ENCODE measurements at places on chromosomes 2 and 18.
A peak's percentile ranks its signal among the peaks of the same experiment; 100 is the strongest.

- DNase-seq, result no peak
Observed at GRCh38 chr2:20484034-20484617, 37.3 kb downstream of the RHOB start.

DNA sequence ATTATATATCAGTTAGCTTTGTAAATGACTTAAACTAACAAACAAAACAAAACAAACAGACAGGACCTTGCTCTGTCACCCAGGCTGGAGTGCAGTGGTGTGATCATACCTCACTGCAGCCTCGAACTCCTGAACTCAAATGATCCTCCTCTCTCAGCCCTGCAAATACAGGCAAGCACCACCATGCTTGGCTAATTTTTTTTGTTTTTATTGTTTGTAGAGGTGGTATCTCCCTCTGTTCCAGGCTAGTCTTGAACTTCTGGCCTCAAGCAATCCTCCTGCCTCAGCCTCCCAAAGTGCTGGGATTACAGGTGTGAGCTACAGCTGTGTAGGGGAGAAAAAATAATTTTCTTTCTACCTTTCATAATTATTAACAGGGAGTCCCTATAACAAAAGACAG, 33.8 kb upstream of the PPM1B start:
- no peak for DNase-seq

- DNase-seq, result no peak
Observed at GRCh38 chr18:7750095-7750663, 183.1 kb downstream of the PTPRM start.

DNA sequence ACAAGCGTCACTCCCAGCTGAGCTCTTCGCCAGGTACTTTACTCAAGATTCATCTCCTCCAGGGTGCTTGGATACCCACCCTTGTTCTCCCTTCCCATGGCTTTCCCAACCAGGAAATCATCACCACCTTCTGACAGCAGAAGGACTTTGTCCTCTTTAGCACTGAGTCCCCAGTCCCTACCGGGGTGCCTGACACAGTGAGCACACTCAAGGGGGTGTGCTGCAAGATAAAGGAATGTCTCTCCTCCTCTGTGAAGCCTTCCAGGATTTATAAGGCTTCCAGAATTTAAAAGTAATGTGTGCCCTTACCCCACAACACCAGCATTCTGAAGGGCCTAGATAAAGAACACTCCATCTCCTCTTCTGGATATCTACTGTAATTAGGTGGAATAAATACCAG, 39.6 kb downstream of the ACVR1 start:
- DNase-seq, result no peak

DNA sequence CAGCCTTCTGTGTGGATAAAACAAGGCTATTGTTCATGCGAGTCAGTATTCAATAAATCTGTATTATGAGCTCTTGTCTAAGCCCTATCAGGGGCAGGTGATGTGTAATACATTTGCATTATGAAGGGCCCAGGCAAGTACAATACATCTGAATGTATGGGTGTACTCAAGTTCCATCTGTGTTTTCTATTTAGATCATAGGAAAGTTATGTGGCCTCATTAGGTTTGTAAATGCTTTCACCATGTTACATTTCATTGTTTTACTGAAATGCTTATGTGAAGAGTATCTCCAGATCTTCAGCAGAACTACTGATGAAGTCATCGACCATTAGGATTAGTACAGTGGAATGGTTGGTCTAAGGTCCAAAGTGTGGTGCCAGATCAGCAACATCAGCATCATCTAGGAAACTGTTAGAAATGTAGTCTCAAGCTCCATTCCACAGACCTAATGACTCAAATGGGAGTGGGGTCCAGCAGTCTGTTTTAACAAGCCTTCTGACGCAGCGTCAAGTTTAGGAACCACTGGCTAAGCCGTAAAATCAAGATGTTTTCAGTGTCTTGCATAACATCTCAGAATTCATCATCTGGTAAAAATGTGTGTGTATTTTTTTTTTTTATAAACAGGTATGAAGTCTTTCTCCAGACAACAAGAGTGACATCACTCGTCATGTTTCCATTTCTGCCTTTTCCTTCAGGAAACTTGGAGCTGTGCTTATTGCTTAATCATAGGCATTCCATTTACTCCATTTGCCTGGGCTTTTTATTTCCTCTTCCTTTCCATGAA, 80.5 kb downstream of the LYPD6 start:
- no peak for DNase-seq

DNA sequence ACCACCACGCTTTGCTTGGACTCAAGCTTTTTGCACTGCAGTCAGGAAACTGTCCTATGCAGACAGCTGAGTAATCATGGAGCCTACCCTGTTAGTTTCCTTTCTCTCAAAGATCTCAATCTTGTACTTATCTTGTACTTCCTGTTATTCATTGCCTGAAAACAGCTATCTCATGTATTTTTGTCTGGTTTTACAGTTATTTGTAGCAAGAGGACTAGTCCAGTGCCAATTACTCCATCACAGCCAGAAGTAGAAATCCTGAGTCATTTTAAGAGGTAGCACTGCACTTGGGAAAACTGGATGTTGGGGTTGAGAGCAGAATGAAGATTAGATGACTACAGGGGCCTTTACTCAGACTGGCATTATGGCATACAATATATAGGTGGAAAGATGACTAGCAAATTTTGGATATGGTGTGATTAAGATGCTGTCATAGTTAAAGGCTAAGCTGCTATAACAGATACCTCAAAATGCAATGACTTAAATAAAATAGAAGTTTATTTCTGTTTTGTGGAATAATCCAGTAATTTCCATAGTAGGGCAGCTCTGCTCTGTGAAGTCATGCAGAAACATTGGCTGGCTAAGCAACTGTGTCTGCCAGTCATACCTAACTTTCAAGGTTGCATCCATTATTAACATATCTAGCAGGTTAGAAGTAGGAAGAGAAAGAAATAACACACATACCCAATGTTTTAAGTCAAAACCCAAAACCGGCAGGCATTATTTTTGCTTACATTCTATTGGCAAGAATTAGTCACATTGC, 21.1 kb upstream of the CHMP3 start:
- DNase-seq, result no peak

- no peak for DNase-seq
Observed at GRCh38 chr2:27249159-27249890, 13.5 kb downstream of the SLC30A3 start.

- DNase-seq, result no peak
Observed at GRCh38 chr2:71735676-71736075, 282.3 kb downstream of the DYSF start.

DNA sequence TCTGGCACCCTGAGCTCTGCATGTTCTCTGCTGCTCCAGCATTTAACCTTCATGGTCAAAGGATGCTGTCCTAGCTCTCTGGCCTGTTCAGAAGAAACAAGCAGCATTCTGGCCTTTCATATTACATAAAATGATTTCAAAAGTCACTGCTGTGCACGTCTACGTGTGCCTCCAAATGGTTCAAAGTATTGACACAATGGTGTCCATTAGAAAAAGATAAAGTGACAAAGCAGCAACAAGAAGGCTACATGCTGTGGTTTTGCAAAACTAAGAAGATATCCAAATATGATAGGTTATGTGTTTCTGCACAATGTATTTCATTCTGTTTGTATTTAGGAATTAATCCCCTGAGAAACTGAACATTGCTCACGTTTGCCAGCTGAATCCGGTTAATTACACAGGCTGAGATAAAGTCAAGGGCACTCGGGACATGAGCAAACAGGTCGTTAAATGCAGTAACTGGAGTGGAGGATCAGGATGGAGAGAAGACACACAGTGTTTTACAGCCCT, 258.5 kb downstream of the DOK6 start:
- DNase-seq, result no peak

GRCh38 chr2:68050353-68050752, 12.5 kb downstream of the C1D start:
- no peak for DNase-seq

GRCh38 chr2:199462956-199463692, 5.4 kb upstream of the SATB2 start:
- DNase-seq, result peak; percentile 68

- DNase-seq, result no peak
Observed at GRCh38 chr2:132589111-132589830, 80.7 kb downstream of the LYPD1 start.

DNA sequence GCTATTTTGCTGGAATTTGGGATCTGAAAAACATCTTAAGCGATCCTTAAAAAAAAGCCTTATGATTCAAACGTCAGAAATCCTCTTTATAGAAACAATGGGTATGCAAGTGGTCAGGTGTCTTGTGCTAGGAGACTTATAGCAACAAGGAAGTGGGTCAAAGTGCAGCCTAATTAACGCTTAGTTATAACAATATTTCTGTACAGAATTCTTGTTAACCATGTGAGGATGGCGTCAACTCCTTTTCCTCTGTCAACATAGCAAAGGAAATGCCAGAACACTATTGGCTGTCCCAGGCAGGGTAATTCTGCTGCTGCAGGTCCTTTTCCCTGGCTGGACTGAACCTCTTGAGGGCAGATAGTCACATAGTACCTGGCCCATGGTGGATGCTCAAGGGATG, 189.4 kb downstream of the MSH2 start:
- no peak for DNase-seq

- DNase-seq, result peak; percentile 7
Observed at GRCh38 chr2:16613539-16614011, 52.1 kb downstream of the CYRIA start.

GRCh38 chr2:197259470-197259999, 51.0 kb downstream of the ANKRD44 start:
- DNase-seq, result no peak

DNA sequence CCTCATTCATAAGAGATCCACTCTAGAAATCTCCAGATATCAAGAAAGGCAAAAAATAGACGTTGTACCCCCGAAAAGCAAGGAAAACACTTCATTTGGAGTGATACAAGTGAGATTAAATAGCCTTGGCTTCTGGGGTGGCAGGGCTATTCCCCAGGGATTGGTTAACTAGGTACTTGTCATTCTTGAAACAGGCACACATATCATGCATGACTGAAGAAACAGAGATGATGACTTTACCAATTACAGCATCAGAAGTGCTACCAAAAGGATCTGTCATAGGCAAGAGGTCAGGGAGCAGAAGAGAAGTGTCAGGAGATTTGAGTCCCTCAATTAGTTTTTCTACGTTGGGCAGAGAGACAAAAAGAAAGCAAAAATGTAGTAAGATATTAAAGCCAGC, 45.2 kb upstream of the NFU1 start:
- DNase-seq, result no peak

GRCh38 chr2:241553512-241553830, 5.1 kb upstream of the BOK start:
- DNase-seq, result no peak

Measured in NCI-H446 (cell line).